ENCODE measurements at places on chromosomes 2 and 18. TPM values are rescaled to one million over a fixed set of nuclear protein-coding genes. Genes with fewer than 3 reads are reported as not detected.

DNA sequence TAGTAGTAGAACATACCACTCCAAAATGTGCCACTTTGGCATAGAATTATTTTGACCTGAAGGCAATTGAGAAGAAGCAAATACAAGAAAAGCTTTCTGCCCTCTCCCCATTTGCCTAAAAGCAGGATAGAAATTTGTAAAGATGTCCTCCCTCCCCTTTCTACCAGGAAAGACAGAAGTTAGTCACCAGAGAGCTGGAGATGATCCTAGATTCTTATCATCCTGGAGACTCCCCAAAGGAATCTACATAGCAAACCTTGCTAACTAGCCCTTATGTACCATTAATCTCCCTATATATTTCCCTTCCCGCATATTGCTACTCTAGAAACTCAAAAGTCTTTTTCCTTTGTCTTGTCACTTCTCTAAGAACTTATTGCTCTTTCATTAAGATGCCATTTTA, 12.6 kb upstream of the TMEM37 start:
- no peak for DNase-seq

DNA sequence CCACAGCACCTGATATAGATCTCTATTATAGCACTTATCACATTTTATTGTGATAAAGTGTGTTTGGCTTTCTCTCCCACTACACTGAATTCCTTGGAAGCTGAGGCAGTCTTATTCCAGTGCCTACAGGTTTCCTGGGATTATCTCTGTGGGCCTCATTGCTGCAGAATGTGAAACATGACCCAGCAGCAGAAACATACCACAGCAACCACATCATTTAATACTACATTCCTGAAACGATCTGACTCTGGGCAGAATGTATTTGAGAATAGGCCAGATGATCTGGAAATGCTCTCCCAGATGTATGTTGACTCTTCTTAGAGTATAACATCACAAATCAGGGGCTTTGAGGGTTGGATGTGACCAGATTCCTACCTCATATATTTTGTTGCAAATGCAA, 323.5 kb upstream of the TANK start:
- DNase-seq, result peak; percentile 91

GRCh38 chr2:233818639-233819621, 35.4 kb downstream of the HJURP start:
- no peak for DNase-seq

GRCh38 chr18:35463827-35464226, 33.9 kb downstream of the INO80C start:
- peak; percentile 11 for DNase-seq

- DNase-seq, result no peak
These were observed 3.1 kb downstream of the WIPF1 start for GRCh38 chr2:174594456-174594855.

GRCh38 chr18:58051765-58052460, 7.9 kb downstream of the NEDD4L start:
- peak; percentile 51 for DNase-seq

Gene AMER3
- under 0.01 TPM for total RNA-seq

Gene DNAJC5G
- total RNA-seq, result not detected
